ENCODE measurements at places on chromosomes 5 and 9.

GRCh38 chr9:130526854-130527650 lies 52.3 kb upstream of the FUBP3 start:
- no peak for DNase-seq

DNA sequence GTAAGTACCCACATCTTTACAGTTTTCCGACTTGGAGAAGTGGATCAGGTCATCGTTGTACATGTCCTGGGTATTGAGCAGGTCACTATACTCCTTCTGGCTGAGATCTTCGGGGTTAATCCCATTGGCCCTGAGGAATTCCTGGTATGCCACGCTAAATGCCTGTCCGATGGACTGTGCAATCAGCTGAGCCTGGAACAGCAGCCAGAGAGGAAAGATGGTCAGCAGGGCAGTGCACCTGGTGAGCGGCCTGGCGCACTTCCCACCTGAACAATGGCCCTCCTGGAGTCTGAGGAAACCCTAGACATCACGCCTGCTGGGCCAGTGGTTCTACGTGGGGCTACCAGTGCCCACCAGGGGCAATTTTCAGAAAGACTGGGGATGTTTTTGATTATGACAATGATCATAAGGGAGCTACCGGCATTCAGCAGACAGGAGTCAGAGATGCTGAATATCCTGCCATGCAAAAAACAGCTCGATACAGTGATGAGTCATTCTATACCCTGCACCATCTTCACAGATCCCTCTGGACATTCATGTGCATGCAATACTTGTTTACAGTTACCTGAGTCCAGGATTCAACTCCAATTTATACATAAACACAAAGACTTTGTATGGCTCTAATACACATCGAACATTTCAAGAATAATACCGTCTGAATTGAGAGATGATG lies 127.2 kb downstream of the ENTREP1 start:
- DNase-seq: no peak

DNA sequence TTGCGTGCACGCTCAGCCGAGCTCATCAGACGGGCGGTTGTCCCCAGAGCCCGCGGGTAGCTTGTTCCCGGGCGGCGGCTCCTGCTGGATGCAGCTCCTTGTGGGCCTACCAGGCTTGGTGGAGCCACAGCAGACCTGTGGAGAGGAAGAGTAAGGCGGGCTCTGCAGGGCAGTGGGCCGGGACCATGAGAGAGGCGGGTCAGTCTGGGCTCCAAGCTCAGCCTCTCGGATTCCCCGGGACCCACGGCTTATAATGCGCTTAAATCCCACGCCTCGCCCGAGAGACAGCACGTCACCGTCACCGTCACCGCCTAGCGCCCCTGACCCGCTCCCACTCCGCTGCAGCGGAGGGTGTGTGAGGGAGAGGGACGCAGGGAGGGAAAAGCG lies 1.9 kb upstream of the ANKRD18A start:
- no peak for DNase-seq

DNA sequence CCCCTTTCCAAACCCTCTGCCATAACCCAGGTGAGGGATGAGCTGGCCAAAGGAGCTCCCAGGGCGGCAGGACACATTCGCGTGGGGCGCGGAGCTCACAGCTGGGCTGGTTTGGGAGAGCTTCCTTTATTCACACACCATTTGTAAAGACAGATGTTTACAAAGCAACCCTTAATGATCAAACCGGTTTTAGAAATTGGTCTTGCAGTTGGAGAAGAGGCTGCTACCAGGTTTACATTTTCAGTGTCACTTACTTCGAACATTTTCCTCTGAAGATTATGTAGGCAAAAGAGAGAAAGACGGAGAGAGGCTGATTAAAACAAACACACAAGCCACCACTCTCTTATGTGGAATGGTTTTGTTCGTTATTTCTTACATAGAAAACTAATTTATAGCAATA lies 648.7 kb downstream of the IRX1 start:
- no peak for DNase-seq

DNA sequence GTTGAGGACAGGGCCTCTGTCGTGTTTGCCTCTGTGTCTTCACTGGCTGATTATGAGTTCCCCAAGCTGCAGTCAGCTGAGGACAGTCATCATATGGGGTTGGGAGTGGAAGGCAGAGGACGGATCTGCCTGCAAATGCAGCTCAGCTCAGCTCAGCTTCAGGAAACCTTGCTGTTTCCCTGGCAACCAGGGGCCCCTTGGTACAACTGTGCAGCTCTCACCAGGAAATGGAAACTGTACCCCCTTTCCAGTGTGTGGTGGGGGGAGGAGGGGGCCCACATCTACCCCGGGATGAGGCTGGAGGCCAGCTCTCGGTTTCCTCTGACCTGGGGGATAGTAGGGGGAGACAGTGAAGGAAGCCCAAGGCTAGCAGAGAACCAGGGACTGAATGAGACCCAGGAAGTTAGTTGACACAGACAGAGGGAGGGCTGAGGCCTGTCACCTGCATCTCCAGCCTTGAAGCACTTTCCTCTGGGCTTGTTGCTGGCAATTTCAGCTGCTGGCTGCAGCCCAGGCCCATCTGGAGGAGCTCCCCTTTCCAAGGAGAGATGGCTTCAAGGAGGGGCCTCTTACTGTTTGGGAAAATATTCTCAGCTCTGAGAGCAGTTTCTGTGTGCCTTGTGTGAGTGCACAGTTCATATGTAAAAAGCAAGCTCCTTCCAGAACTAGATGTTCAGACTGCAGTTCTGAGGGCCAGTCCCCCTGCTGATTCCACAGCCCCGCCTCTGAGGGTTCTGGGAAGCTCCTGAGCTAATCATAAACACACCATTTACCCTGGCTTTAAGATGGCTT lies 6.9 kb downstream of the ANXA6 start:
- DNase-seq: peak; percentile 43

- DNase-seq: no peak
These were observed 539.3 kb downstream of the ZNF608 start for GRCh38 chr5:124207118-124207517.

DNA sequence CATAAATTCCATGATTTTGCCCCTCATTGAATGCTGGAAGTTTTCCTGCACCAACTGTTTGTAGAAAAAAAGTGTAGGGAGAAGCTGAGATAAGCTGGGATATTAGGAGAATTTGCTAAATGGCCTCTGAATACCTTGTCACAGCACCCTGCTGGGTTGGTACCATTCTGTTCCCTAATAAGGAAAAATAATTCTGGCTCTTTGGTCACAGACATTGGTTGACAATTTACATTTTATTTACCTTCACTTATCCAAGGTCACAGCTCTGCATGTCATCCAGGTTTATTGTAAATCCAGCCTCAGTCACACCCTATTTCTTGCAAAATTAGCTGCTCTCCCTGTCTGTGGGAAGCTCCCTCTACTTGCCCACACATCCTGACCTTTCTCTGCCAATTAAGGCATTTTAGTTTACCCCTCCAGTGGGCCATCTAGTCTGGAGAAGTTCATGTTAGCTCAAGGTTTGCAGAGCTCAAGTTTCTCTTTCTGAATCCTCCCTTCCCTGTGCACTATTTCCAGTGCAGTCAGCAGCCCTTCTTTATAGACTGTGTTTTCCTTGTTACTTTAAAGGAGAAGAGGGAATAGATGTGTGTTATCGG lies 115.4 kb upstream of the NTRK2 start:
- peak; percentile 41 for DNase-seq

GRCh38 chr9:136058801-136059302 lies 36.2 kb downstream of the NACC2 start:
- no peak for DNase-seq

DNA sequence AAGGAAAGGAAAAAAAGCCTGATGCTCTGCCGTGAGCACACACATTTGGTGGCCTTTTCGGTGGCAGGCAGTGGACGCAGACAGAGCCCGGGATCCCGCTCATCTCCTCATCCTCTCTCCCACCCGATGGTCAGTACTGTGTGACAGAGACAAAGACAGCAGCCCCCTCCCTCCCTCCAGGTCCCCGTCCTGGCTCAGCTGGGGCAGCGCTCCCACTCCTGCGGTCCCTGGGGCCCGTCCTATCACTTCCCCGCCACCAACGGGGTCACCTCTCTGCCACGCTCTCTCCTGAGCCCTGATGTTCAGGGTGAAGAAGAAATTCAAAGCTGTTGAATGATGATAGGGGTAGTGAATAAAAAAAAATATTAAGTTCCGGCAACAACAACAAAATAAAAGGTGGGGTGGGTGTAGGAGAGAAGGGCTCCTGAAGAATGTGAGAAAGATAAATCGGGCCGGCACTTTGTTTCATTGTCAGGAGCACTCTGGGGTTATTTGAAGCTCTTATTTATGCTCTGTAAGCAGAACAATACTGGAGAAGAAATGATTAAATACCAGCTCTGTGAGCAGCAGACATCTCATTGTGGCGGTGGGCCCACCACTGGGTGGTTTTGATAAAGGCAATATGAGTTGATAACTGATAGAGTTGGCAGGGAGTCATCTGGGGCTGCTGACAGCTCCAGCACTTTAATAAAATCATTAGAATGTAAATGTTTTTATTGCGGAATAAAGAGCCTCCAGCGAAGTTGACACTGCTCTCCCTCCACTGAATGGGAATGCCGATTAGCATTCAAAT lies 417.7 kb downstream of the IRX1 start:
- no peak for DNase-seq

DNA sequence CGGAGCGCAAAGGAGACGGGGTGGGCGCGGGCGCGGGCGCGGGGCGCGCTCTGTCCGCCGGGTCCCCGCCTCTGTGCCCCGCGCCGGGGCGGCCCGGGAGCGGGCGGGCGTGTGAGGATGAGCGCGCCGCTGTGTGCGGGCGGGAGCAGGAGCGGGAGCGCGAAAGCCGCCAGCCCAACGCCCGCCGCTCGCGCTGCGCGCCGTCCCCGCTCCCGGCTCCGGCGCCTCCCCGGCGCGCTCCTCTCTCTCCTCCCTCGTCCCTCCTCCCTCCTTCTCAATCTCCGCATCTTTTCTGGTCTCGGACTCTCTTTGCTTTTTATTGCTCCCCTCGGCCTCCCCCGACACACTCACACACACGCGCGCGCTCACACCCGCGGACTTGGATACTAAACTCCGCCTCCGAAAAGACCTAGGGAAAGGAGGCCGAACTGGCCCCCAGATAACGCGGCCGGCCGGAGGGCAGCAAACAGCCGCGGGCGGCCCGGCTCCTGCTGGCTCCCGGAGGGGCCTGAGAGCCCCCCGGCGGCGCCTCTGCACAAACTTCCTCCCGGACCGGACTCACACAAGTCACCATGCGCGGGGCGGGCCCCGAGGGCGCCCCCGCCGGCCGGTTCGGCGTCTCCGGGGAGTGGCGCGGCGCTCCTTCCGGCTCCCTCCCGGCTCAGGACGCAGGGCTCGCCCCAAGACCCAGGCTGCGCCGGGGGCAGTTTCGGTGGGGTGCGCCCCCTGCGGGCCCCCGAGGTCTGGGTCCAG lies at the start of gene FIBCD1:
FIBCD1 (minus strand) TSS at position 596 of the 753 bp plus-strand sequence. CDS start 640 bp downstream, outside the sequence.
- DNase-seq: no peak

- DNase-seq: no peak
These were observed 128.8 kb downstream of the GPBP1 start for GRCh38 chr5:57302643-57303042.

GRCh38 chr9:79663878-79664277 lies 92.1 kb downstream of the TLE4 start:
- DNase-seq: no peak

GRCh38 chr9:128882677-128883603 lies 1.0 kb downstream of the LRRC8A start:
- no peak for DNase-seq

DNA sequence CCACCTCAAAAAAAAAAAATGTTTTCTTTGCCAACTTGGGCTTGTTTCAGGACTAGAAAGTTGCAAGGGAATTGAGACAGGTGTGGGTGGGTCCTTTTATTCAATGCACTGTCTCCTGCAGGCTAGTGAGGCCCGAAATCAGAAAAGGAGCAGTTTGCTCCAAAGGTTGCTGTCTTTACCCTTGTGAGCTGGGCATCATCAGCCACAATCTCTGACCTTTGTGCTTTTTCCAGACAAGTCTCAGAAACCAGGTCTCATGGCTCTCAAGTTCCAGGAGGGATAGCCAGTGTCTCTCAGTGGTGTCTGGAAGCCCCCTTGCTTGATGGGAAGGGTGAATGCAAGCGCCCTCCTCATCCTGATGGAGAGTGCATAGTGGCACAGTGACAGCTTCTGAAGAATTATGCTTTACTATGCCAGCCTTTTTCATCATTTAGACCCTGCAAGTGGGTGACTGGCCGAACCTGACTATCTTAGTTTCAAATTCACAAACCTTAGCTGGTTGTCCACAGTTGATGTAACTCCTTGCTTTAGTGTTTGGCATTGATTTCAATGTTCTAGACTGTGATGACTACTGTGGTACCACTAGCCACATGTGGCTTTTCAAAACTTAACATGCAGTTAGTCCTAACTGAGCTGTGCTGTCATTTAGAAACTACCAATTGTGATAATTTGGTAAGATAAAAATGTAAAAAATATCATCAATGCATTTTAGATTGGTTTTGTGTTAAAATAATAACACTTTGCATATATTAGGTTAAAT lies 468.6 kb downstream of the GADD45G start:
- DNase-seq: no peak

DNA sequence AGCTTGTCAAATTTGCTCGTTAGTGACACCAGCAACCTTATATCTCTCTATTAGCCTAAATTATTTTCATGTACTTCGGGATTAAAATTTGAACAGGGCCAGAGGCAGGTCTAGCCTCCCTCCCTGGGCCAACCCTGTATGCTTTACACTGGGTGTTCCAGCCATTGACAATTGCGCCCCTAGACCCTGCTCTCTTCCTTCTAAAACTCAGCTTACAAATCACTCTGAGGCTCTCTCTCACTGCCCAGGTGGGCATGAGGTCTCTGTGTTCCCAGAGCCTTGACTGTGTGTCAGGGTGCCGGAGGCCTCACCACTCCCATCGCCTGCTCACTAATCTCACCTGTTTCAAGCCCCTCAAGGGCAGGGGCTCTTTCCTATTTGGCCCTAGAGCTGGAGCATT lies 6.4 kb upstream of the CFAP90 start:
- no peak for DNase-seq

GRCh38 chr9:124784509-124784908 lies 7.6 kb downstream of the OLFML2A start:
- DNase-seq: no peak

DNA sequence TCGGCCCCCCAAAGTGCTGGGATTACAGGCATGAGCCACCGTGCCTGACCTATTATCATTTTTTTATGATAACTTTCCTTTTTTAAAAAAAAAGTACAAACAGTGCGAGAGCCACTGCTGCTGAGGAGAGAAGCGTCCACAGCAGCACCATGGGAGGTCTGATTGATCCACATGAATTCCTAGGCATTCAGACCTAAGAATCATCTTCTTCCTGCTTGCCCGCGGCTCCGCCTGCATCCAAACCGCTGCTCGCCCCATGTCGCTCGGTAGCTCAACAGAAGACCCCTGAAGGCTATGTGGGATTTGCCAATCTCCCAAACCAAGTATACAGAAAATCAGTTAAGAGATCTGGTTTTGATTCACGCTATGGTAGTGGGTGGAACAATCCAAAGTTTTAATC lies 102.0 kb downstream of the GABBR2 start:
- DNase-seq: no peak

DNA sequence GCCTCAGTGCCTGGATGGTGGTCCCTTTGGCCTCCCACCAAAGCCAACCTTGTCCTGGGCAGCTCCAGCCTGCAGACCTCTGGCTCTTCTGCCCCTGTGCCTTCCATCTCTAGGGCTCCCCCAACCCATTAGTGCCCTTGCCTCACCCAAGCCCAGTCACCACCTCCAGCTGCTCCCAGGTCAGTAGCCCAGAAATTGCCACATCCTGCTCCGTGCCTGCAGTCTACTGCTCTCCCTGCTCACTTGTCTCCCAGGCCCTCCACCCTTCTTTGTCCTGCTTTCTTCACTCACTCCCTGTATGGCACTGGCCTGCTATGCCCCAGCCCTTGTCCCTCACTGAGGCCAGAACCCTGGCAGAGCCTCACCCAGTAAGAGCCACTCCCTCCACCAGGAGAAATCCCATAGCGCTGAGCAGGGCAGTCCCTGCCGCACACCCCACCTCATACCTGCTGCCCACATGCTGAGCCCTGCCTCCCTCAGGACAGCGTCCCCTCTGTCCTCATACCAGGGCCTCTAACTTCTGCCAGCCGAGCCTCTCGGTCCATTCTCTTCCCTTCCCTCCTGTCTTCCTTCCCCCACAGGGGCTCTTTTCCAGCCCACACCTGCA lies 44.4 kb downstream of the JADE2 start:
- DNase-seq: no peak

Data from left renal pelvis (tissue), 4 donors.